D721Med (cell line): ENCODE measurements at places on chromosomes 16 and 17.

GRCh38 chr16:1300664-1301476 is 8.6 kb upstream of the UBE2I start:
- DNase-seq, result peak; percentile 94

DNA sequence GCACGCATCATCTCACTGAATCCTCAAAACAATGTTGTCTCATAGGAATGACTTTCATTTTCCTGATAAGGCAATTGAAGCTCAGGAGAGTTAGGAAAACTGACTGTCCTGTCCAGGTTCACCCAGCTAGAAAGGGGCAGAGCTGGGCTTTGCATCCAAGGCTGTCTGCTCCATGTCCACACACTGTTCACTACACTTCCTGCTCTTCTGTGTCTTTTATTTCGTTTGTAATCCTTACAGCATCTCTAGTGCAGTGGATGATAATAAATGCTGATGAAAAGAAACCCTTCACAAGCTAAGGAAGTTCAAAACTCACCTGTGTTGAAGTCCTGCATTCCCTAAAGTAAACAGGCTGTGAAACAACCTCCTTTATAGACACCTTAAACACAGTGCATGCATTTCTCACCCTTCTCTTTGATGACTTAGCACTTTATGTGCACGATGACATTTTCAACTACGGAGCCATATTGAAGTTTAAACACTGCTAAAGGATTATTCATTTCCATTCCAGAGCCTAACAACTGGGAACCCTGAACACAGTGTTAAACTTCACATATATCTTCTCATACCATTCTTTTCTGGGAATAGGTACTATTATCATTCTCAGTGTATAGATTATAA is 31.0 kb upstream of the GPR139 start:
- no peak for DNase-seq

DNA sequence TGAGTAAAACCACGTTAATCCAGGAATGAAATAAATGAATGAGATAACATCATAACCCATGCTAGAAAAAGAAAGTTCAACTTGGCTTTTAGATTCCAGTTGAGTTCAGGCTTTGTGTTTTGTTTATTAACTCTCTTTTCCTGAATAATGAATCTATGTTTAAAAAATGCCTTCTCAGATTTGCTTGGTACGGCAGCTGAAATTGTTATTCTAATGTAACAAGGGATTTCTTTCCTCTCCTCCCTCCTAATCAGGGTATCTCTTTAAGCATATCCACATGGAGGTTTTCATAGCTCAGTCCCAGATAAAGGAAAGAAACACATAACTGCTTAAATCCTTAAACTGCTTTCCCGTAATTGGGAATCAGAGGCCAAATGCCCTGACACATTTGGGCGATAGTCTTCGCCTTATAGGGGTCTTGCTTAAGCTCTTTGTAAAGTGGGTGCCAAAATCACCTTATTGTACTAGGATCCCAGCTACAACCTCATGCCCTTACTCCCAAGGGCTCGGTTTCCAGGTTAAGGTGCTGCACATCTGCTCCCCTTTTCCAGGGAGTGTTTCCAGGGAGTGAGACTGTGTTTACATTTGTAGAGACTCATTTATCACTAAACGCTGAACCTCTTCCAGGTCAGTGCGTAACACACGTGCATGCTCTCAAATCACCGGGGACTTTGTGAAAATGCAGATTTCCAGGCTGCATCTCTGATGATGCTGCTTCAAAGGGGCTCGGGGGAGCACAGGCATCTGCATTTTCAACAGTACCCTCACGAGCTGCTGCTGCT is 142.8 kb upstream of the FOXF1 start:
- no peak for DNase-seq

DNA sequence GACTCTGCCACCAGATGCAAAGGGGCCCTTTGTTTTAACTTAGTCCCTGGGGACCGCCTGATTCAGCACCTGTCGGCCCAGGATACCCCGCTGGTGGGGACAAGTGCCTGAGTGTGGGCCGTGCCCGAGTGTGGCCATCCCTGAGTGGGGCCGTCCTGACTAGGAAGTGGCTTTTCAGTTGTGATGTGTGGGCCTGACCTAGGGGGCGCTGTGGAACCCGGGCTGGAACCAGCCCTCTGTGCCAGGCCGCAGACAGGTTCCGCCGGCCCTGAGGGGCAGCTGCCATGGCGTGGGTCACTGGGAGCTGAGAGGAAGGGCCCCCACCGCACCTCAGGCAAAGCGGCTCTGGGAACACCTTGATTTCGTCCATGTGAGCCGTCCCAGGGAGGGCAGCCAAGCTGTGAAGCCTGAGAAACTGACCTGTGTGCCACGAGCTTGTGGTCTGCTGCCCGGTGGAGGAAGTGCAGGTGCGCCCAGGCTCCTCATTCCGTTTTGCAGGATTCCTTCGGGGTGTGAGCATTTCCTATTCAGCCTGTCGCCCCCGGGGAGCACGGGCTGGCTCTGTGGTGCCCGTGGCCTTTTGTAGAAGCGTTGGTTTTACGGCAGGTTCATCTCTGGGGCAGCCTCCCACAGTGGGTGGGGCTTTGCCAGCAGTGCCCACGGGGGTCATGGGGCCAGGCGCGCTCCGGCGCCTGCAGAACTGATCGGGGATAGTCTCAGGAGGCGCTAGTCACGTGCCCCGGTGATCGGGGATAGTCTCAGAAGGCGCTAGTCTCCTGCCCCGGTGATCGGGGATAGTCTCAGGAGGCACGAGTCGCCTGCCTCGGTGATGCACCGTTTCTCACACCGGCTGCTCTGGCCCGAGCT is 5.3 kb downstream of the RPL13 start:
- no peak for DNase-seq

DNA sequence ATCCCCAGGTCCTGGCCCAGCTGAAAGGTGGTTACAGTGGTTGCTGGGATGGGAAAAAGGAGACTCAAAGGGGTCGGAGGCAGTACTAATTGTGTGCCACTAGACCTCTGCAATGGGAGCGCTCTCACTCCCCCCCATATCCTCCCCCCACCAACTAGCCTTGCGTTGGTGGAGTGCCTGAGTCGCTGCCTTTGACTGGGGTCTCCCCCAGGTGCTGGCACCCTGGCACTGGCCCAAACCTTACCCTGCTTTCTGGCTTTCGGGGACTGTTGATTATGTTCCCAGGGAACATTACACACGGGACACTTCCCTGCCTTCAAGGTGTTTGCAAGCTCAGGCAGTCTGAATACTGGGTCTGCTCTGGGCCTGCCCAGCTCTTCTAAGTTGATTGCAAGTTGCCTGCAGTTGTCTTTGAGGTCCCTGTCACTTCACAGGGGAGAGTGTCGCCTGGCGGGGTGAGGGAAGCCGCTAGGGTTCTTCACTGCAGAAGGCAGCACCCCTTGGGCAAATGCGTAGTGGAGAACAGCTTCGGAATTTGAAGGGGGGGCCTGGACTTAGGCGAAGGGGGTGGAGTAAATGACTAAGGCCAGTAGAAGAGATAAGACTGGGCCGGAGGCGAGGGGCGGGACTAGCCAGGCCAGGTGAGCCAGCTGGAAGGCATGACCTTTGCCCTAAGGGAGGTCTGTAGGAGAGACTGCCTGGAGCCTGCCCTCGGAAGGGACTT is 98.0 kb downstream of the RAB11FIP4 start:
- DNase-seq, result no peak

DNA sequence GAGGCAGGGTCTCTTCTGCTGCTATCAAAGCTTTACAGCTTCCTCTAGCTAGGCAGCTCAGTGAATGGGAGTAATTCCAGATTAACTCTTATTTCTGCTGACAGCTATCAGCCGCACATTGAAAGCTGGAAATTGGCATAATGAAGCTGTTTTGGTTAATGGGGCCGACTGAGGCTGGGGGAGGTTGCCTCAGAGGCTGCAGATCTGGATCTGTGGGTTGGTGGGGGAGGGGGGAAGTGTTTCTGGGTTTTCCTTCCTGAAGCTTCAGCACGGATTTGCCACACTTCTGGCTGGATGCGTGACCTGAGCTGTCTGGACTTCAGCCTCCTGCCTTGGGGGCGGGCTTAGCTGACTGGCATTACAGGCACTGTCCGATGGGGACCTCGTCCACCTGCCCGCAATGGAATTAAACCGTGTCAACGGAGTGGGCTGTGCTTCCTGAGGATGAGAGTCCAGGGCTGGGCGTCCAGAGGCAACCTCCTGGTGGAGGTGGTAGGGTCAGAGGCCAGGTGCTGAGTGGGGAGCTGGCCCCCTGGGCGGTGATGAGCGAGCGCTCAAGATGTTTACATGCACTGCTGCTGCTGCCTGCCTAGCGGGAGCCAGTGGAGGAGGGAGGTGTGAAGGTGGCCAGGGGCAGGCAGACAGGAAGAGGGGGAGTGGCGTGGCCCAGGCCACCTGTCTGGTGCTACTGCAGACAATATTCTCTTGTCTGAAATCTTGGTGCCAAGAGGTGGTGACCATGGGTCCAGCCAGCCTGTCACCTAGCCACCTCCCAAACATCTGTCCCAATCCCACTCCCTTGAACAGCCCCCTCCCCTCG is 6.7 kb upstream of the ABCC3 start:
- no peak for DNase-seq

DNA sequence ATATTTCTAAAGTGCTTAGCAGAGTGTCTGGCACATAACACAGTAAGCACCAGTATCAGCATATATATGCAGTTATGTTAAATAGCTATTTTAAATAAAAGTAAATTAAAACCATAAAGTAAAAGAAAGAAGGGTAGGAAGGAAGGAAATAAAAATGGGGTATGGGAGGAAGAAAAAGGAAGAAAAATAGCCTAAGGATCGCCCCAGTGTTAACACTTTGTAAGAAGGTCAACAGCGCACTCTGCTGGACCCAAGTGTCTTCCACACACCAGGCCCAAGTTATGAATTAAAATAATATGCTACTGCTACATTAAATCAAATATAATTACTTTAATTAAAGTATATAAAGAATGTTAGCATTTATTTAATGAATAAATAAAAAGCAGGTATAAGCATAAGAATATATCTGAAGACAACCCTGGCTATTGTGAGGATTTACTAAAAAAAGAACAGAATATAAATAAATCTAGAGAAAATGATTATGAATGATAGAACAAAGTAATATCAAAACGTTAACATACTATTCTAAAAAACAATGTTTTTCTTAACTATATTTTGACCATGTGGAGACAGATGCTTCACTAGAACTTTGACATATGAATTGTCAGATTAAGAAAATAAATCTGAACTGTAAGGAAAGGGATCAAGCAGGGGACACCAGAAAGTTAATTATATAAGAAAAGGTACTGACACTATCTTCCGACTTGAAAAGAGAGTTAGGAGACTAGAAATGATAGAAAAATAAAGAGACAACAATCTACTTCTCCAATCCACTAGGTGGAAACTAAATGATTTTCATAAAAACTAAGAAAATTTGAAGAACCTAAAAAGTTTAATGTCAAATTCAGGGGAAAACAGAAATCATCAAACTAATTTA is 25.9 kb downstream of the BRIP1 start:
- DNase-seq, result peak; percentile 20

DNA sequence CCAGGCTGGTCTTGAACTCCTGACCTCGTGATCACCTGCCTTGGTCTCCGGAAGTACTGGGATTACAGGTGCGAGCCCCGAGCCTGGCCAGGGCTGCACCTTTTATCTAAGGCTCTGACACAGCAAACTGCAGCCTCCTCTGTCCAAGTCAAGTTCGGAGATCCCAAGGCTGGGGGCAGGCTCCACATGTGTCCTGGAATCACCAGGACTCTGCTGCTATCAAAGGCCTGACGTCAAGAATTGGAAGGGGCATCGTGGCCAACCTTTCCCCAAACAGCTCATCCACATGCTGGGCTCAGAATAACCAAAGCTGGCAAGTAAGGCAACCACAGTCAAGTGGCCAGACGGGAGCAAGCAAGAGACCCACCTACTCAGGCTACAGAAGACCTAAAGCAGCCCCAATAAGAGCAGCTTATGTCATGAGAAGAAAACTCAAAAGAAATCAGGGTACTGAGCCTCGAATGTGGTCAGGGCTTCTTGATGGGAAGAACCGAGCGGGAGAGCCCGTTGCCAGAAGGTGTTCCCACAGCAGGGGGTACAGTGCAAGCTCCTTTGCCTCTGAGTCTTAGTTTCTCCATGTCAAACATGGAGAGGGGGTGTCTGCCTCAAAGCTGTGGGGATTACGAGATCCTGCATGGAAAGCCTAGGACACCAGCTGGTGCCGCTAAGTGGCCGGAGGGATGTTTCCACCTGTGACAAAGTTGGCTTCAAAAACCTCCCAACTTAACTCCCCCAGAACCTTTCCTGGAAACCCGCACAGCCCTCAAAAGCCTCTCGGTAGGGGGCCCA is 7.9 kb downstream of the MYBBP1A start:
- no peak for DNase-seq

DNA sequence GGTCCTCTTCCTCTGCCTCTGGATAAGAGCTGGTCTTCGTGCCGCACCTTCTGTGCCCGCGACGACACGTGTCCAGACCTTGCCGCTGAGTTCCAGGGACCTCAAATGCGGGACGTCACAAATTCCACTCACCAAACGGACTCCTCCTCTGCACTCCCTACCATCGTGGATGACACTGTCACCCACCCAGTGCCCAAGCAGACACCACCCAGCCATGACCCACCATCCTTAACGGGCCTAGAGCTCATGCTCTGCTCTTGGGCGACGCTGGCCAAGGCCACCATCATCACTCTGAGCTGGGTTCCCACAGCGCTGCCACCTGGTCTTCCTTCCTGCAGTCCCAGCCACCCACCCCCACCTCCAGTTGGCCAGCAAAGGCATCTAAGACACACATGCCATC is 96.4 kb upstream of the RPL38 start:
- DNase-seq, result no peak

DNA sequence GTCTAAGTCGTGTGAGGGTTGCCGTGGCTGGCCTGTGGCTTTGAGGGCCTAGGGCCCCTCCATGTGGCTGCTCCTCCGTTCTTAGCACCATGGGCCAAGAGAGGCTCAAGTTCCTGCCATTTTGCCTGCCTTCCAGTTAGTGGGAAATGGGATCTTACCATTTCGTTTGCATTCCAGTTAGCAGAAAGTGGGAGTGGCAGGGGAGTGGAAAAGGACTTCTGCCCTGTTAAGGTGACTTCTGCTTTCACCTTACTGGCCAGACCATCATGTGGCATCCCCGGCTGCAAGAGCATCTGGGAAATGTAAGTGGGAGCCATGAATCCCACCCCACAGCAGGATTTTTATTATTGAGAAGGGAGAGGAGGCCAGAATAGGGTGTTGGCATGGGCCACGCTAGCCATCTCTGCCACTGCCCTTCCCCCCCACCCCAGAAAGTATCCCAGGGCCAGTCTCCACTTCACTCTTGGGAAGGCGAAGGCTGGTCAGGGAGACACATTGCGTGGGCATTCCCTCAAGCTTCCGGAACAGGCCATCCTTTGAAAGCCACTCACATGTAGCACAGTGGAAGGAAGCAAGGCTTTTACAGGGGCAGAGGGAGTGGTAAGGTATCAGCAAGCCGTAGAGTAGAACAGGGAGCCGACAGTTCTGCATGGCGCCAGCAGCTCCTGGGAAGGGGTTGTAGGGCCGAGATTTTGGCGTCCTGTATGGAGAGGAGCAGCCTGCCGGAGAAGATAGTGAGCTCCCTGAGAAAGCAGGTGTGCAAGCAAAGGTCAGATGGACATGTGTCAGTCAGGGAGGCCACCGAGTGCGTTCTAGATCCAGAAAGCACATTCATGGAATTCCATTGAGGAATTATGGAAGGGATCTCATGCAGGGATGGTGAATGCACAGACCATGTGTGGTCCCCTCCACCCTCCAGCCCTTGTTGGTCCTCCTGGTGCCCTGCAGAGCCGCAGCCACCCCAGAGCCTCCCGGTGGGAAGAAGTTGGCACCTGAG is 33.4 kb downstream of the CMIP start:
- DNase-seq, result no peak

GRCh38 chr16:58063377-58064076 is 38.0 kb downstream of the MMP15 start:
- DNase-seq, result no peak

- no peak for DNase-seq
Observed at GRCh38 chr17:58227733-58228132, 8.7 kb upstream of the MKS1 start.
